GM13977 (cell line): ENCODE measurements at places on chromosomes 5 and 9.
A peak's percentile ranks its signal among the peaks of the same experiment; 100 is the strongest.

- DNase-seq = no peak
These were observed 984 bp downstream of the STXBP1 start for GRCh38 chr9:127612939-127613582.

GRCh38 chr5:173920866-173921555 is 32.9 kb downstream of the CPEB4 start:
- DNase-seq = no peak

GRCh38 chr9:71955300-71955915 is 44.0 kb downstream of the C9orf85 start:
- DNase-seq = no peak

DNA sequence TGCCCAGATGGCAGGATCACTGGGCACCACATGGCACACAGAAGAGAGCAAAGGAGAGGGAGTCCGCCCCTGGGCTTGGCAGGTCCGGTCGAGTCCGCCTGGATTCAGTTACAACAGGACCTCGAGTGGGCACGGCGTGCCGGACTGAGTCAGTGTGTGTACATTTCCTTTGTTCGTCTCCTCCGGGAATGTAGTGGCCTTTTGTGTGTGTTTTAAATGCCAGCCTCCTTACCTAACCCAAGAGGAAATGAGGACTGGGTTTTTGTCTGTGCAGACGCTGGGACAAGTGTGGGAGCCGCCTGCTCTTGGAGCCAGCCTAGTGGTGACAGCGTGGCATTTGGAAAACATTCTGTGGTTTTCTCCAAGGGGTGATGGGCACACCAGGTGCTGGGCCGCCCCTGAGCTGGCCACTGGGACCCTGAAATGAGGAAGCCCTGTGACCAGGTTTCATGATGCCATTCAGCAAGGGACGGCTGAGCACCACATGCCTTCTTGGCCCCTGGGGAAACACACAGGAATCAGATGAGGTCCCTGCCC is 9.6 kb downstream of the NEK6 start:
- DNase-seq = no peak

GRCh38 chr9:135971892-135972291 is 10.7 kb upstream of the UBAC1 start:
- no peak for DNase-seq

DNA sequence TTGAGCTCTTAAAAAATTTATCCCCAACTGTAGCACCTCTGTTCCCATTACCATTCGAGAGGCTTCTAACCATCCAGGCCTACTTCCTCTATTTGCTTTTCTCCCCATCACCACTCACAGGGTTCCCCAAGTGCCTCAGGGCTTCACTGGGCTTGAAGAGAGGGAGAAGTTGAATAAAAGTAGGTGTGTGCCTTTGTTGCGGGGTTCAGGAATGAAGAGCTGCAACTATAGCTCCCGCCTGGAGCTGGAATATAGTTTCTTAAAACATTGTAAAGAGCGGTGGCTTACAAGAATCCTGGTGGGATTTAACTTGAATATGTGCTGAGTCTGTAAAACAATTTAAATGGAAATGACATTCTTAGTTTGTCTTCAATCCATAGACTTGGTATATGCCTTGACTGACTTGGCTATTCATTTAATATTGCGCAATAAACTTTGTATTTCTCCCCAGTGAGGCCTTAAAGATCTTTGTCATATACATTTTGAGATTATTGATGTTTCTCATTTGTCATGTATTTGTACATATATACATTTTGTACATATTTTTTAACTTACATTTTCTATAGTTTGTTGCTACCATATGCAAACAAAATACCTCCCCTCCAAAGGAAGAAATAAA is 7.2 kb downstream of the ENTREP1 start:
- DNase-seq = no peak

DNA sequence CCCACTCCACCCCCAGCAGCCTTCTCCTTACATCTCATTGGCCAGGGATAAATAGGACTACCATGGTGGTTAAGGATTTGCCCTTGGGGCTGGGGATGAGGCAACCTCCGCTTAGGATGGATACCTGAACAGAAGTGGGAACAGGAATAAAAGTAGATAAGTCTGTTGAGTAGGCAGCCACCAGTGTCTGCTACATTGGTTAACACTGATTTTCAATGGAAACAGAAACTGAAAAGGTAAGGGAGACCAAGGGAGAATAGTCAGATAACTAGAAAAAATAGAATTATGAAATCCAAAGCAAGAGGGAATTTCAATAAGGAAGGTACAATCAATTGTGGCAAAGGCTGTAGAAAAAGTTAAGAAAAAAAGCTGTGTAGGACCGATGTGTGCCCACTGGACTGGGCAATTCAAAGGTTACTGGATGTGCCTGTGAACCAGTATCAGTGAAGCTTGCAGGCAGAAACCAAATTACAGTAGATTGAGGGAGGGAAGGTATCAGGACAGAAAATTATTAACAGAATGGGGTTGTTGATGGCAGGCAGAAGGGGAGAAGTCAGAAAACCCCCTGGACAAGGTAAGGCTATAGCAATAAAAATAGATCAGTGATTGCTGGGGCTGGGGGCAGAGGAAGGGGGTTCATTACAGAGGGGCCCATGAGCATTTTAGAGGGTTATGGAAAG is 48.7 kb downstream of the DNAJC21 start:
- peak; percentile 20 for DNase-seq

DNA sequence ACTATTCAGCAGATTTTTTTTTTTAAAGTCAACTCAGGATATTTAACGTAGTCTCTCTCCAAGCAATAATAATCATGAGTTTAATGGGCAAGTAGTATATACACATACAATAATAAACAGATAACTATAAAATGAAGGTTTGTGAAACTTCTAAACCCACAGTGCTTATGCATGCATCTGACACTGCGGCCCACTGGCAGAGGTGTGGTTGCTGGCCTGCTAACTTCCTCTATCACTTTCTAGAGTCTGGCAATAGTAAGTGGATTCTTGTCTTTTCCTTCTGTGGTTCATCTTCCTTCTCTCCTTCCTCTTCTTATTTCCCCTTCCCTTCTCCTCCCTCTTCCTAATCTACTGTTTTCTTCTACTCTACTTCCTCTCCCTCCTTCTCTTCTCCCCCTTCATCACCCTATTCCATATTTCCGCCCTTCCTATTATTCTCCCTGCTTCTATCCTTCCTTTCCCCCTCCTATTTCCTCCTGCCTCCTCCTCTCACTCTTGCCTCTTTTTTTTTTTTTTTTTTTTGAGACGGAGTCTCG is 18.6 kb upstream of the AGXT2 start:
- no peak for DNase-seq

GRCh38 chr5:125492977-125493376 is 746.5 kb upstream of the ZNF608 start:
- DNase-seq = no peak

- no peak for DNase-seq
These were observed 84.3 kb upstream of the CACNA1B start for GRCh38 chr9:137793196-137793841.

- no peak for DNase-seq
These were observed 20.3 kb downstream of the POU5F2 start for GRCh38 chr5:93721071-93721470.

DNA sequence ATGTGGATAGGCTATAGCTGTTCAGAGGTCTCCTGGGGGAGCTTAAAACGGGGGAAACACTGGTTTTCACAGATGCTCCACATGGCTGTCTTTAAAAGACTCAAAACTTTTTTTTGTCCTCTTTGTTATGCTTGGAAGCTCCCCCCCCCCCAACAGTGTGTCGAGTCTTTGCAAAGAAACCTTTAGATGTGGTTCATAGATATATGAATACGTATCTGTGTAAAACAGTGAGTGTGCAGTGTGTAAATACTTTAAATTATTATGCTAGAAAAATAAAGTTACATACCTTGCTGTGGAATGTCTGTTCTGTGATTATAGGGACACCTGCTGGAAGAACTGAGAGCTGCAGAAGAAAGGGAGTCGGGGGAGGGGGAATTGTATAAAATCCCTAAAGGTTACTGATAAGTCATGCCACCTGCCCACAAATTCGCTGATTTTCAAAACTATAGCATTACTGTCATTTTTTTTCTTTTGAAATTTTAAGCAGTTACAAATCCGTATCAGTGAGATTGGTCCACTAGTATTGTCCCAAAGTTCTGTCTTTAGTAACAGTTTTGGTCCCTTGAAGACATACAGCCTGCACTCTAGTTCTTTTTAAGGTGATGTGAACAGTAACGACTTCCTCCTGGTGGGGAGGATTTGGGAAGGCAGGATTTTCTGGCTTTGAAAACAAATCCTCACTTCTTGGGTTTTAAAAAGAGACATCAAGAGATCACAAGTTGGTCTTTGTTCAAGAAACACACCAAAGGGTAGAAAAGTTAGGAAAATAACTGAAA is 22.9 kb downstream of the RGMB start:
- peak; percentile 68 for DNase-seq

GRCh38 chr5:115941051-115941675 is 21.1 kb upstream of the LVRN start:
- DNase-seq = no peak

GRCh38 chr9:107547303-107547702 is 57.7 kb upstream of the KLF4 start:
- DNase-seq = no peak

DNA sequence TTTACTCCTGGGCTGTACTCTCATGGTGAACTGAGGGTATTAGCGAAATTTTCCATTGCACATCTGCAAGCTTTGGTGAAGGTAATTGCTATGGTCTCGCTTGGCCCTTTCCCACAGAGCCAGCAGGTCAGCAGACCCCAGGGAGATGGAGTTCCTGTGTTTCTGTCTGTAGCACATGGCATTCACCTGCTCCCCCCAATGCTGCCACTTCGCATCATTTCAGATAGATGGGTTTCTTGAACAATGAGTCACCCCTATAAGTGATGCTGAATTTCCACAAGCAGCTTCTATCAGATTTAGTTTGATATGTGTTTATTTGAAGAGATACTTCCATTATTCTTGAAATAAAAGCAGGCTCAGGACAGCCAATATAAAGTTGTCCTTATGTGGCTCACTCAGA is 117.8 kb downstream of the ERCC6L2 start:
- DNase-seq = no peak

DNA sequence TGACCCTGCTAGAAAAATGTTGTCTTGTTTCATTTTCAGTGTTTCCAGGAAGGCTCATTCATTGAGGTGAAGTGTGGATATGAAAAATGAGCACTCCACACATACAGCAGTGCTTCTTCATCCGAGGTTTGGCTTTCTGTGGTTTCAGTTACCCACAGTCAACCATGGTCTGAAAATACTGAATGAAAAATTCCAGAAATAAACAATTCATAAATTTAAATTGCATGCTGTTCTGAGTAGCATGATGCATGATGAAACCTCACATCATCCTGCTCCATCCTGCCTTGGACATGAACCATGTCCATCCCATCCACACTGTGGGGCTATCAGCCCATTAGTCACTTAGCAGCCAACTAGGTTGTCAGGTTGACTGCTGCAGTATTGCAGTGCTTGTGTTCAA is 10.4 kb upstream of the SLC45A2 start:
- no peak for DNase-seq
